CD4-positive, alpha-beta T cell (primary cell): ENCODE measurements at places on chromosomes 5 and 9.
A peak's percentile ranks its signal among the peaks of the same experiment; 100 is the strongest.

GRCh38 chr9:36064448-36065037 lies 27.8 kb downstream of the RECK start:
- no peak overlapping the region for H3K4me3 ChIP-seq
- no peak overlapping the region for H3K27ac ChIP-seq
- H3K27me3 ChIP-seq, result no peaks in the 10 kb centered on the region
- H3K4me1 ChIP-seq, result no peaks in the 10 kb centered on the region

DNA sequence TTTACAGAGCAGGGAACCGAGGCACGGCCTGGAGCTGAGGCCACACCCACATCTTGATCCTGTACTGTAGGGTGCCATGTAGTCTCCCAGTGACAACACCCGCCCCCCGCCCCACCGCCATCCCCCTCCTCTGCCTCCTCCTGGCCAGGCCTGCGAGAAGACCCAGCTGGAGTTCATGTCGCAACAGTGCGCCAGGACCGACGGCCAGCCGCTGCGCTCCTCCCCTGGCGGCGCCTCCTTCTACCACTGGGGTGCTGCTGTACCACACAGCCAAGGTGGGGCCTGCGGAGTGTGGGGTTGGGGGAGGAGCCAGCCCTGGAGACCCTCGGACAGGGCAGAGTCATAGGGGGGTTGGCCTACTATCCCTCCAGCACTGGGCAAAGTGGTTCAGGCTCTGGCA lies 14.5 kb downstream of the ADAMTS13 start:
- H3K4me3 ChIP-seq, result no peak overlapping the region
- no peaks in the 10 kb centered on the region for H3K36me3 ChIP-seq

GRCh38 chr9:136392538-136393449 lies 7.2 kb downstream of the SNAPC4 start:
- H3K4me3 ChIP-seq, result no peak overlapping the region
- no peaks in the 10 kb centered on the region for H3K4me1 ChIP-seq
- H3K36me3 ChIP-seq, result peaks cover 83% of the 10 kb centered on the region
- no peak for DNase-seq
- H3K27ac ChIP-seq, result no peak overlapping the region
- H3K27me3 ChIP-seq, result no peaks in the 10 kb centered on the region

- no peaks in the 10 kb centered on the region for H3K36me3 ChIP-seq
- no peak for DNase-seq
- H3K4me1 ChIP-seq, result no peaks in the 10 kb centered on the region
- H3K27ac ChIP-seq, result no peak overlapping the region
Observed at GRCh38 chr5:65021527-65022226, 252.9 kb downstream of the CWC27 start.

- no peak overlapping the region for H3K4me3 ChIP-seq
- no peaks in the 10 kb centered on the region for H3K36me3 ChIP-seq
- H3K27ac ChIP-seq, result no peak overlapping the region
- DNase-seq, result no peak
- no peaks in the 10 kb centered on the region for H3K4me1 ChIP-seq
Observed at GRCh38 chr5:154567155-154567554, 89.1 kb upstream of the HAND1 start.

DNA sequence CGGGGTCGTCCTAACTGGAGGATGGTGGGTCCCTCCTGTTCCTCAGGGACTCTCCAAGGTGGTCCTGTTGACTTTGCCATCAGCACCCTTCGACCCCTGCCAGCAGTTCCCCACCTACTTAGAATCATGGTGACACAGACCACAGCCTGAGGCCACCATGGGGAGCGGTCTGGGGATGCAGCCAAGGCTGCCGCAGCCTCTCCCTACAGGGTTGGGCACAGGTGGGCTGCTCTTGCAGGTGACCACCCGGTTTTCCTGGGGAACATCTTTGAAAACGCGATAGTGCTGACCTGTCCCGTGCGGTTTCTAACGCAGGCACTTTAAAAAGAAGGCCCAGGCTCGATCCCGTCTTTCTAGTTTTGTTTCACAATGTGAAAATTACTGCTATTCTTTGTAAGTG lies 12.7 kb upstream of the CEL start:
- no peaks in the 10 kb centered on the region for H3K27me3 ChIP-seq
- DNase-seq, result no peak
- H3K27ac ChIP-seq, result no peak overlapping the region
- H3K36me3 ChIP-seq, result peaks cover 82% of the 10 kb centered on the region
- H3K4me3 ChIP-seq, result no peak overlapping the region

- H3K36me3 ChIP-seq, result no peaks in the 10 kb centered on the region
- peaks cover 18% of the 10 kb centered on the region for H3K4me1 ChIP-seq
- no peak overlapping the region for H3K27ac ChIP-seq
- peak overlapping the region; percentile 76 for H3K4me3 ChIP-seq
Observed at GRCh38 chr5:52989781-52990527, 802 bp downstream of the ITGA2 start.

GRCh38 chr9:70642341-70642740 lies 227.9 kb upstream of the KLF9 start:
- no peak for DNase-seq
- H3K4me3 ChIP-seq, result no peak overlapping the region
- H3K27me3 ChIP-seq, result peaks cover 8% of the 10 kb centered on the region
- H3K4me1 ChIP-seq, result no peaks in the 10 kb centered on the region
- H3K27ac ChIP-seq, result no peak overlapping the region

DNA sequence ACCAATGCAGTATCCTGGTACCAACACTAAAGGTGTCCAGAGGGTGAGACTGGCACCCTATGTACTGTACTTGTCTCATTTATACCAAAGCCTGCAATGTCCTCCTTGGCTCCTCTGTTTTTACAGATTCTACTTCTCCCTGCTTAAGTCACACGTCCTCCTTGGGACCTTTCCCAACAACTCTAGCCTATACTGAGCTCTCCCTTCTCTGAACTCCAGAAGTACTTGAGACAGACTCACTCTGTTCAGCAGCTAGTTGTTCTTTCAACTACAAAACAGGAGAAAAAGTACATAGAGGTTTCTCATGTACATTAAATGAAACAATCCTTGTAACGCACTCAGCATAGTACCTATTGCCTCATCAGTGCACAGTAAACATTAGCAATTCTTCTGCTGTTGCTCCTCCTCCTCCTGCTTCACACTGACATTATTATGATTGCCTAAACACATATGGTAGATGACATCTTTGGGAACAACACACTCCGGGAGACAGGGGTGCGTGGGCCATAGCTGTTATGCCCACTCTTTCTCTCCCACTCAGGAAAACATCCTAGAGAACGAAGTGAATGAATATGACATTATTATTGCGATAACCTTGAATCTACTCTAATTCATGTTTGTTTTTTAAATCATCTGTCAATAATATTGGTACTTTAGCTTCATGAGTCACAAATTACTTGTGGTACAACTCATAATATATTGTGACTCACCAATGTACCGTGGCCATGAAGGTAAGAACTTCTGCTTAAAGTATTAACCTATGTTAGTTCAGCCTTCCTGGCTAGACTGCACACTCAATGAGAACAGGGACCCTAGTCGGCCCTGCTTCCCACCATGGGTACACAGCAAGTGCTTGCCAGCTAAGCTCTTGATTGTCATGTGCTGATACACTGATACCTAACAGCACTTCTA lies 180.3 kb upstream of the ADRA1B start:
- no peaks in the 10 kb centered on the region for H3K36me3 ChIP-seq
- no peaks in the 10 kb centered on the region for H3K27me3 ChIP-seq
- no peak overlapping the region for H3K27ac ChIP-seq
- DNase-seq, result no peak

DNA sequence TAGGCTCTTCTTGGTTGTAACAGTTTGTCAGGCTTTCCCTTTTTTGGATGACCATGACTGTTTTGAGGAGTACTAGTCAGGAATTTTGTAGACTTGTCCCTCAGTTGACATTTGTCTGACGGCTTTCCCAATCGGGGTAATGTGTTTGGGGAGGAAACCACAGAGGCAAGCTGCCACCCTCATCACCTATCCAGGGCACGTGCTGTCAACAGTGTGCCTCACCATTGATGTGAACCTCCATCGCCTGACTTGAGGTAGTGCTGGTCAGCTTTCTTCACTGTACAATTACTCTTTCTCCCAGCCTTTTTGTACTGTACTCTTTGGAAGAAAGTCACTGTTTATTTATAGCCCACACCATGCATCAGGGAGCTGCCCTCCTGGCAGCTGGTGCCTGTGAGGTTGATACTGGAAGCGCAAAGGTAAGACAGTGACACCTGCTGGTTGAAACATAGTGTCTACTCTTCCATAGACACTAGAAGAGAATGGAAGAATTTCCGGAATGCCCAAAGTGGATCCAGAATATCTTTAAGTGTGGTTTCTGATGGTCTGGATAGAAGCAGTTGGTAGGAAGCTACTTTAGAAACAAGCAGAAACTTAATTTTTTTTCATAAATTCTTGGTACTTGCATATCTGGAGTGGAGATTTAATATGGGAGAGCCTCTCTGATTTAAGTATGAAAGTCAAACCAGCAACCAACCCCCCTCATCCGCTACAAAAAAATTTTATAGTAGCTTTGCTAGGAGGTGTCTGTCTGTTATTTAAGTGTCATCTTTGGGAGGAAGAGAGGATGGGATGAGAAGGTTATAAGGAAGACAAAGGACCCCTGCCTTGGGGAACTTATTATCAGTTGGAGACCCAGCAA lies 69.3 kb downstream of the SNX30 start:
- no peaks in the 10 kb centered on the region for H3K4me1 ChIP-seq
- H3K4me3 ChIP-seq, result no peak overlapping the region
